ENCODE measurements at places on chromosomes 4 and X.

- no peak for DNase-seq
Measured at GRCh38 chr4:98181809-98182208, 38.5 kb upstream of the STPG2 start.

- no peak for DNase-seq
Measured at GRCh38 chrX:133437766-133438165, 22.5 kb upstream of the GPC4 start.

- DNase-seq = no peak
Measured at GRCh38 chr4:147206807-147207206, 261.1 kb upstream of the TTC29 start.

DNA sequence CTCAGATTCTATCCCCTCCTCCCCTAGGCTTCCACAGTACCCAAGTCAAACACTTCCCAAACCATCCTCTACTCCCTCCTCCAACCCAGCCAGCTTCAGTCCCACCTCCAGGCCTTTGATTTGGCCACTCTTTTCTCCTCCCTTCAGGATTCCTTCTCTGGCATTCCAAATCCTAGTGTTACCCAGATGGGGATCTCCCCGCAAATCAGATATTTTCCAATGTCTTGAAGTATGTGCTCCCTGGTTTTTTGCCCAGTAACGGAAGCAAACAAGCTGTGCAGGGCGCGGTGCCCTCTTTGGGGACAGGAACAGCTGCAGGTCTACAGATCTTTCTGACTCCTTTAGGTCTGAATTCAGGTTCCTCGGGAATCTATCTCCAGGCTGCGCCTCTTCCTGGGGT, 2.2 kb upstream of the SYN1 start:
- DNase-seq = no peak

- DNase-seq = no peak
Measured at GRCh38 chr4:189600264-189600663, 340.4 kb upstream of the FRG1 start.

- no peak for DNase-seq
Measured at GRCh38 chrX:39969819-39970504, 127.8 kb downstream of the BCOR start.

GRCh38 chr4:134628066-134628465, 426.5 kb upstream of the PABPC4L start:
- DNase-seq = no peak

- no peak for DNase-seq
Measured at GRCh38 chr4:109389369-109390114, 44.1 kb upstream of the SEC24B start.

DNA sequence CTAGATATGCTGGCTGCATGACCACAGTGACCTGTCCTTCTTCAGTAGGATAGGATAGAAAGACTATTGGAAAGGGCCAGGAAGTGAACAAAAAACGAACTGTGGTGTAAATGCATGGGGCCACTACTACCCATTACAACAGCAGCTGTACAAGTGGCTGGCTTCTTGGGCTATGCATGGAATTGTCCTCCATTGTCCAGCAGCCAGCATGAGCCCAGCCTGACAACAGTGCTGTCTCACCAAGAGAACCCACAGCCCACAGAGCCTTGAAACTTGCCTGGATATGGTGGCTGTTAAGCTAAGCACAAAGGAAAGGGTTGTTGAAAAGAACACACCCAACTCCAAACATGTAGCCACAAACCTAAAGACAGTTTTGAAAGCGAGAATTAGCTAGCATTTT, 330.2 kb upstream of the F9 start:
- no peak for DNase-seq

DNA sequence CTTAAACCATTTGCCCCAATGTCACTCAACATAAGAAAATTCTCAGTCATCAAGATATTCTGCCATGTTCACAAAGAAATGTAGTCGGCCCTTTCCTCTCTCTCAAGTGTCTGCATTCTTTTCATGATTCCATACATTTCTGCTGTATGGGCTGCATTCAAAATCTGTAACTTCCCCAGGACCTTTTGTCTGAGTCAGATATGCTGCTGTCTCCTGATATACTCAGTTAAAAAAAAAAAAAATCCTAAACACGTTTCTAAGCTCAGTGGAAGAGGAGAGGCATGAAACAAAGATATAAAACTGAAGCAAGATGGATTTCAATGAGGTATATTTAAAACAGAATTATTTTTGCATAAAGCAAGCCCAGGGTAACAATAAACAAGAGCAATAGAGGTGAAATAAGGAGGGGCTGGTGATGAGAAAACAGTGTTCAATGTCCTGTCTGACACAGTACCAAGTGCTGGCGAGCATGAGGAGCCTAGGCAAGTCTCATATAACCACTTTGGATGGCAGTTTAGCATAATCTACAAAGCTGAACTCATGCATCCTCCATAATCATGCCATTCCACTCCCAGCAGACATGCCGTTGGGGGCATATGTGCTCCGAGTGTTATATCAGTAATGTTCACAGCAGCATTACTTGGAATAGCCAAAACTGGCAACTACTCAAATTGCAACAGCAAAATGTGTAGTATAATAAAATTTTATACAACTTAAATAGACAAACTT, 76.7 kb downstream of the MANBA start:
- no peak for DNase-seq

DNA sequence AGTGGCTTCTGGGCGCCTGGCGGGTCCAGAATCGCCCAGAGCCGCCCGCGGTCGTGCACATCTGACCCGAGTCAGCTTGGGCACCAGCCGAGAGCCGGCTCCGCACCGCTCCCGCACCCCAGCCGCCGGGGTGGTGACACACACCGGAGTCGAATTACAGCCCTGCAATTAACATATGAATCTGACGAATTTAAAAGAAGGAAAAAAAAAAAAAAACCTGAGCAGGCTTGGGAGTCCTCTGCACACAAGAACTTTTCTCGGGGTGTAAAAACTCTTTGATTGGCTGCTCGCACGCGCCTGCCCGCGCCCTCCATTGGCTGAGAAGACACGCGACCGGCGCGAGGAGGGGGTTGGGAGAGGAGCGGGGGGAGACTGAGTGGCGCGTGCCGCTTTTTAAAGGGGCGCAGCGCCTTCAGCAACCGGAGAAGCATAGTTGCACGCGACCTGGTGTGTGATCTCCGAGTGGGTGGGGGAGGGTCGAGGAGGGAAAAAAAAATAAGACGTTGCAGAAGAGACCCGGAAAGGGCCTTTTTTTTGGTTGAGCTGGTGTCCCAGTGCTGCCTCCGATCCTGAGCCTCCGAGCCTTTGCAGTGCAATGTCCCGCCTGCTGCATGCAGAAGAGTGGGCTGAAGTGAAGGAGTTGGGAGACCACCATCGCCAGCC, at the start of gene ATOH1:
ATOH1 (plus strand) TSS at position 422 of the 663 bp plus-strand sequence; CDS start at position 596, 174 bp downstream.
- DNase-seq = peak; percentile 45
